Inflammatory macrophage (primary cell): ENCODE measurements at places on chromosomes 3 and 15.

GRCh38 chr15:92845126-92845508, 55.0 kb upstream of the CHD2 start:
- DNase-seq: peak; percentile 97

DNA sequence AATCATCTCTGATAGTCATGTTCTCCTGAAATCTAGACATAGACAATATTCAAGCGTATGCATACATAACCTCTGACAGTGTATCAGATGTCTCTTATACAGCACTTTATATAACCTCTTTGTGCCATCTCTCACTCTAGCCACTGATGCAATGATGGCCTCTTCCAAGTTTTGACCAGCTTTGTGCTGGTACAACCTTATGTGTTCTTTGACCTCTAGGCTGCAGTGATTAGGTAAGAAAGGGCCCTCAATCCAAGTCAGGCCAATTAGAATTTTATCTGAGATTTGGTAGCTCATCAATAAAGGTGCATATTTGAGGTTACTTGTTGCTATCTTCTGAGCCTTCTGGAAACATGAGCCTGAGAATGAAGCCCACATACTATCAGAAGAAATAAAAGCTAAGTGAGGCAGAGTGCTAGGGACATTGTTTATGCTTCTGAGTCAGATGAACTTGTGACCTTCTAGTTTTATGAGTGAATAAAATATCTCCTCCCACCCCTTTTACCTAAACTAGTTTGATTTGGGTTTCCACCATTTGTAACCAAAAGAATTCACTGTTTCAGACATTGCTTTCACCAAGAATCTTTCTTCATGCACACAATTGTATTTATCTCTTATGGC, 283.2 kb upstream of the SUCLG2 start:
- DNase-seq: no peak

DNA sequence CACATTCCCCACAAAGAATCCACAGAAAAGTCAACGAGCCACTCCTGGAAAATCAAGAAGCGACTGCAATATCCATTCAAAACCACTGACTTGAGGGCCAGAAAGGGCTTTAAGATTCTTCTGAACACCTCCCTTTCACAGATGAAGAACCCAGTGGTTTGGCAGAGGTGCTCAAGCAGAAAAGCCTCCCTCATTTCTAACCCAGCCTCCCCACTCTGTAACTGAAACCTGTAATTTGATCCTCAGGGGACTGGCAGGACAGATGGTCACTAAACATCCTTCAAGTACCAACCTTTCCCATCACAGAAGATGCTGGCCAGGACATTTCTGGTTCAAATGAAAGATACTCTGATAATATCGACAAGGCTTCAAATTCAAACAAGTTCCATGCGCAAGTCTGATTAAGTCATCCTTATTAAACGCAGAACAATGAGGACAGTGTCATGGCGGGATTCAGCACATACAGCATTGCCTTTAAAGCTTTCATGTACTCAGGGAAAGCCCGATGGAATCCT, 5.5 kb downstream of the SEMA5B start:
- DNase-seq: no peak

GRCh38 chr3:138049157-138049919, 39.4 kb downstream of the CLDN18 start:
- no peak for DNase-seq
